ENCODE measurements at places on chromosomes 3 and 15. TPM values are rescaled to one million over a fixed set of nuclear protein-coding genes. Genes with fewer than 3 reads are reported as not detected.

DNA sequence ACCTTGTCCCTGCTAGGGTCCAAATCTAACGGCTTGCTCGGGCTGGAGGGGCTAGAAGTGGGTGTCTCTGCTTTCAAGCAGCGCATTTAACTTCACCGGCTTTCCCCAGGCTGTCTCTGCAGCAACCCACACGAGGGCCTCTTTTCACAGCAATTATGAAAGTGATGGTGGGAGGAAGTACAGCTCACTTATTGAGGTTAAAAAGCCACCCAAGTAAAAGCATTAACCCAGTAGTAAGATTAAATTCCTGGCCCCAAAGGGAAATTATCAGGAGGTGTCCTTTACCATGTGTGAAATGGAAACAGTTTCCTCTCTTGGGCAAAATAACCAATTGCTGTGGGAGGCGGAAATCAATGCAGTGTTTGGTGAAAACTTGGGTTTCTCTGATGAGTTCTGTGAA lies 41.1 kb downstream of the NGRN start:
- no peak for DNase-seq

The LXN gene
- 93.6 TPM for total RNA-seq

The UBA7 gene
- total RNA-seq = 18.6 TPM

DNA sequence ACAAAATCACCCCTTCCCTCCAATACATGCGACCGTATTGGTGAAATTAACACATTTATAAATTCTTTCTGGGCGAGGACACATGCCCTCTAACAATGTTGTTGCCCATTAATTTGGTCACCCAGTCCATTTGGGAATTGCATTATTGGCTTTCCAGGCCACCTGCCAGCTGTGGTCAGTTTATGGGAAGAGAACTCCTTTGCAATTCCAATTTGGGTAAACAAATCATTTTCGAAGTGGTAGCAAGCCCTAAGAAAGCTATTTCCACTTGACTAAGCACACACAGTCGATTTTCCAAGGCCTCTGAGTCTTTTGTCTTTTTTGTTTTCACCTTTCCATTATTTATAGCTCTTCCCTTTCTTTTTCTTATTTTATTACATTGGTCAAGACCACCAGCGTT lies 362.3 kb upstream of the RGMA start:
- no peak for DNase-seq

The FRMD5 gene
- 5.4 TPM for total RNA-seq

The PCBP4 gene
- 70.8 TPM for total RNA-seq

The LMAN1L gene
- not detected for total RNA-seq

The SPTBN5 gene
- total RNA-seq = under 0.01 TPM

GRCh38 chr15:59353994-59354416 lies 18.7 kb downstream of the MYO1E start:
- DNase-seq = no peak

GRCh38 chr3:158925021-158925420 lies 123.2 kb downstream of the MFSD1 start:
- DNase-seq = no peak

DNA sequence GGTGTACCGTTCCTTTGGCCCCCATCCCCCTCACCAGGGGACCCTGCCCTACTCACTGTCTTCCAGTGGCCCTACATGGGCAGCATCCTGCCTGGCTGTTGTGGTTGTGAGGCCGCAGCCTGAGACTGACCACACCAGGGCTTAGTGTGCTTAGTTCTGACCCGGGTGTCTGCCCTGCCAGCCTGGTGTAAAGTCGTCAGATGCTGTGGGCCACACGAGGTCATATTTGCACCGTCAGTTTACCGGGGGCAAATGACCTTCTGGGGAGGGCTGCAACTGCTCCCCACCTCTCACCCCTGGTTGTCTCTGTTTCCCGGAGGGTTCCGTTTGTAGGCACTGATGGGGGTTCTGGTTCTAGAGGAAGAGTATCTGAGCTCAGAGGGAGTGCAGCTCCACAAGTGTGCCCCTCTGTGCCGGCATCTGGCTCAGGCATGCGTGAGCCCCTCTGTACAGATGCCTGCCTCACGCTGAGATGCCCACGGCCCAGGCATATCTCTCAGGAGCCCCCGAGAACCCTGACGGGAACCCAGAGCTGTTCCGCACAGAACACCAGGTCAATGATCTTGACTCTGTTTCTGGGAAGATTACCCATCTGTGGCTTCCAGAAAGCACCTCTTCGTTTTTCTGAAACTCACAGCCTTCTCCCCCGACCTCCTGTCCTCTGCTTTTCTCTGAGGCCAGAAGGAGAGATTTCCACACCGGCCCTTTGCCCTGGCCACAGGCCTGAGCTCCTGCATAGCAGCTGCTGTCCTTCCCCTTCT lies 19.2 kb downstream of the KLF13 start:
- DNase-seq = no peak

DNA sequence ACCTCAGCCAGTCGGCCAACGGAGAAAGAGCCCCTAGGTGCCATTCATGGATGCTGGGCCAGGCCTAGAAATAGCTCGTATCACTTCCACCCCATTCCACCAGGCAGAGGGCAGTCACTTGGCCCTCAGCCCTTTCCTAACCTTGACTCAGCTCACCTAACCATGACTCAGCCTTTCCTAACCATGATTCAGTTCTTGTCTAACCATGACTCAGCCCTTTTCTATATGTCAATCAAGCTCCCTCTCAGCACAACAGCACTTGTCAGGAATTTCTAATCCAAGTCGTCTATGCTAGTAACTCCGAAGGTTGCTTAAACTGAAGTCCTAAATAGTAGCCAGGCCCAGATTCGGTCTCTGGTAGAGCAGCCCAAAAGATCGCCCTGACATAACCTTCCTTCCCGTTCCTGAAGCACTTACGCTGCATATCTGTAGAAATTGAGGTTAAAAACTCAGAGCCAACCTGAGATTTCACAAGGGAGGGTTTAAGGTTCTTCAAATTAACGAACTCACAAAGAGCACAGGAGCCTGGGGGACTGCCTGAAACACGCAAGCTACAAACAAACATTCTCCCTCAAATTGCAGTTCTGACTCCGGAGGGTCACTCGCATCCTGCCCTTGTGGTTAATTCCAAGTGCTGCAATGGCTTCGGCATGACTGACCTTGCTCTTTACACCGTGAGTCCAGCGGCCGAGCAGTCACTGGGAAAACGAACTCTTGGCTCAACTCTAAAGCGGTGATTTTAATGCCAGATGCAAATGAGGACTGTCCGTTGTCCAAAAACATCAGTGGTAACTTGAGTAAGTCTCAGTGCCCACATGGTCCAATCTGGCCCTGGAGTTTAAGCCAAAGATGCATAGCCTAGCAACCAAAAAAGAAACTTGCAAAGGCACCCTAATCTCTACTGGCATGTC lies 99.9 kb downstream of the ADAMTS17 start:
- DNase-seq = no peak

GRCh38 chr3:140134231-140134965 lies 199.4 kb downstream of the CLSTN2 start:
- DNase-seq = no peak

The GPR160 gene
- 0.28 TPM for total RNA-seq

DNA sequence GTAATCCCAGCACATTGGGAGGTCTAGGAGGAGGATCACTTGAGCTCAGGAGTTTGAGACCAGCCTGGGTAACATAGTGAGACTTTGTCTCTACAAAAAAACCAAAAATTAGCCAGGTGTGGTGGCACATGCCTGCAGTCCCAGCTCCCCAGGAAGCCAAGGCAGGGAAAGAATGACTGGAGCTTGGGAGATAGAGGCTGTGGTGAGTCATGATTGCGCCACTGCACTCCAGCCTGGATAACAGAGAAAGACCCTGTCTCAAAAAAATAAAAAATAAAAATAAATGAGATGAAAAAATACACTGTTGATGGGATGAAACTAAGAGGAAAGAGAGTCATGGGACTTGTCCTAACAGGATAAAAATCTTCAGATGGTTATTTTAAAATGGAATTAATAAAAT lies 137.6 kb downstream of the IMPG2 start:
- peak; percentile 59 for DNase-seq

- DNase-seq = no peak
These were observed 12.6 kb downstream of the IGDCC3 start for GRCh38 chr15:65365229-65365628.

DNA sequence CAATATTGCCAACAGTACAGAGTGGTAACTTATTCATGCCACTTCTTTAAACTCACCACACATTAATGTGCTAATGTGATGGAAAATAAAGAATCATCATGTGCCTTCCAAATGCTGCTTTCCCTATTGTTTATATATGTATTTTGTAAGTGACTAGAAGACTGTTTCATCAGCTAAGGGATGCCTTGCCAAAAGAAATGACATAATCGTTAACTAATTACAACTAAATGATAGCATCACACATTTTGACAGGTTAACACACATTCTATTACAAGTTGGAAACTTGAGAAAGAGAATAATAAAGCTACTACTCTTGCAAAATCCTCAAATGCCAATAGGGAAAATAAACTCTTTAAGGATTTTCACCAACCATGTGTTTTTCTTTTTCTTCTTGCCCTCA lies 329.9 kb upstream of the AGTR1 start:
- DNase-seq = no peak

The RMDN3 gene
- total RNA-seq = 17.5 TPM

DNA sequence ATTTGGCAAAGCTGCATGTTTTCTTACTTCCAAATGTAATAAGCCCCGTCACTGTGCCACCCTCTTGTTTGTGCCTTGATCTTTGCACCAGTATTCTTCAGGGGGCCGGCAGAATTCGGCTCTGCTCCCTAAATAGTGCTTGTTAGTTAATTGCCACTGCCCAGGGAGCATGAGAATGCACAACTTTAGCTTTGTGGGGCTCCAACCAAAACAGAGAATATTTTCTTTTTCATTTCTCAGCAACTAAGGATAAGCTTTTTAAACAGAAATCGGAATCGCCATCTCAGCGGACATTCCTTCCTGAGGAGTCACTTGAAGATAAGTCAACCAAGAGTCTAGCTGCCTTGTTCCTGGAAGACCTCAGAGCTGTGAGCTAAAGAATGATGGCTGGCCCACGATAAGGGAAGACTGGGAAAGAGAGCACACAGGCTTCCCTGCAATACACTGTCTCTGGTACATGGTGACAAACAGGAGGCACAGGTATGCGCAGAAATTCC lies 106.0 kb downstream of the LRIG1 start:
- peak; percentile 71 for DNase-seq

The CLDN1 gene
- 4.7 TPM for total RNA-seq

The IL20RB gene
- total RNA-seq = 0.56 TPM

DNA sequence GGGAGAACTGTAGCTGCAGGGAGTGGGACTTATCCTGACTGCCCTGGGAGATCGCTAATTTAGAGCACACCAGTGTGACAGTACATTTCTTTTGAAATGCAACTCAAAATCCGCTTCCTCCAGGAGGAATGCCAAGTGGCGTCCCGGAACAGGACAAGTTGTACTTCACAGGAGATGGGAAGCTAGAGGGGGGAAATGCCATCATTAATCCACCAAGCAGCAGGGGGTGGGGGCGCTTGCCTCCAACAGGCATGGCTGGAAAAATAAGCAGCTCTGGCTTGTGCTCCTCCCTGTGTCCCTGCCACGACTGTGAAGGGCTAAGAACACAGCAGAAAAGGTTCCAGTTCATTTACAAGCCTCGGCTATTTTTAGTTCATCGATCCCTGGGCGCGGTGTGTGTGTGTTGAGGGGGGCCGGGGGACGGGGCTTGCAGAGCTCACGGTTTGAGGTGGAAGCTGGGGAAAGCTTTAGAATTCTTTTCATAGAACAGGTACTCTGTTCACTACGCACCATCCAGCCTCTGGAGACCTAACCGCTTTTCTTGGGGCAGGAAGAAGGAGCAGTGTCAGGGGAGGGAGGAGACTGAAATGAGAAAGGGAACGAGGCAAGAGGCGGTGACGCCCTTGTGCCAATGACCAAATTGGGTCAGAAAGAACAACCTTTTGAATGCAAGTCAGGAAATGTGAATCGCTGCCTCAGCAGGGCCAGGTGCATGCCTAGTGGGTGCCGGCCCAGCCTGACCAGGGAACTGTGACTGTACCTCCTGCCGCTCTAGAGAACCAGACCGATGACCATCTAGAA lies 51.8 kb upstream of the DGKG start:
- no peak for DNase-seq

The GOLGA8T gene
- not detected for total RNA-seq

The TPRA1 gene
- total RNA-seq = 17.9 TPM

DNA sequence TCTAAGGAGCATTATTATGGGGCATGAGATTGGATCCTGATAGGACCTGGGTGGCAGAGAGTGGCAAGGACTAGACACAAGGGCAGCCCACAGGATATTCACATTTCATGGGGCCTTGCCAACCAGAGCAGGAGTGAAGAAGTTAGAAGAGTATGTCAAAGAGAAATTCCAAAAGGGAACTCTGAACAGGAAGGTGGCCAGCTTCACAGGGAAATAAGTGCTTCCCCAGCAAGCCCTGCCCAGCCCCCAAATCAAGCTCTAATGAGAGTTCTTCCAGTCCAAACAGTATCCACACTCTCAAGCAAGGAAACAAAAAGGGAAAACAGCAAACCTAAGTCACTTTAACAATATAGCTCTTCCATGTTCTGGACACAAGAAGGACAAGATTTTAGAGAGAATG lies 130.2 kb upstream of the COL8A1 start:
- no peak for DNase-seq

- DNase-seq = peak; percentile 70
These were observed 126.4 kb downstream of the GREM1 start for GRCh38 chr15:32844118-32844711.

The GHRL gene
- not detected for total RNA-seq

DNA sequence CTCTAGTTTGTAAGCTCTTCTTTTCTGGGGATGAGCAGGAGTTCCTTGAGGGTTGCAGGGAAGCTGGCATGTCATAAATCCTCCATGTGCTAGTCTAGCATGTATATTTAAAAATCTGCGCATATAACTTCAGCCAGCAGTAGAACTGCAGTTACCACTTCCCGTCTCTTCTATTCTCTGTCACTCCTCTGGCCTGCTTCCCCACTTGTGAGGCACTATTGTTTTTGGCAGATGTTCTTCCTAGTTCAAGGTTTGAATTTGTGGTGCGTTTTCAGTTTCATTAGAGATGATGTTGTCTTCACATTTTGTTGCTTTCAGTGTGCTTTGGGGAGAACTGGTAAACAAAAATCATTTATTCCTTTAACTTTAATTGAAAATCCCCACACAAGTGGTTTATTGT lies 169.1 kb upstream of the ZPLD1 start:
- DNase-seq = no peak

GRCh38 chr15:72227720-72228119 lies 3.3 kb downstream of the PKM start:
- DNase-seq = no peak

The ERICH6 gene
- not detected for total RNA-seq

DNA sequence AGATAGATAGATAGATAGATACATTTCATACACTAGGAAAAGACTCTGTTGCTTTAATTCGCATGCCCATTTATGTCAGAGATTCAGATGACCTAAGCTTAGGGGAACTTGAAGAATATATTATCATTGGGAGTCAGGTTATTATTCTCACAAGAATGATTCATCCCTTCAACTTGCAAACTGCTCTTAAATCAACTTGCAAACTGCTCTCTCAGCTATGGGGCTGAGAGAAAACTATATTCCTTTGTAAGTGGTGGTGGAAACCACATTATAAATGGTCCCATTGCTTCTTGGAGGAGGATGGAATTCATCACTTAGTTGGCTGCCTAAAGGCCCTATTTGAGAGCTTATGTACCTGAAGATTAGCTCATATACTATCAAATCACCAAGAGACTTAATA lies 160.9 kb upstream of the STAC start:
- DNase-seq = peak; percentile 3

The CPLX3 gene
- not detected for total RNA-seq

All from IMR-90 (cell line).